AG20443 (cell line): ENCODE measurements at places on chromosomes 6 and 20.
A peak's percentile ranks its signal among the peaks of the same experiment; 100 is the strongest.

GRCh38 chr20:62536871-62537401 lies 61.1 kb upstream of the GATA5 start:
- no peak for DNase-seq

DNA sequence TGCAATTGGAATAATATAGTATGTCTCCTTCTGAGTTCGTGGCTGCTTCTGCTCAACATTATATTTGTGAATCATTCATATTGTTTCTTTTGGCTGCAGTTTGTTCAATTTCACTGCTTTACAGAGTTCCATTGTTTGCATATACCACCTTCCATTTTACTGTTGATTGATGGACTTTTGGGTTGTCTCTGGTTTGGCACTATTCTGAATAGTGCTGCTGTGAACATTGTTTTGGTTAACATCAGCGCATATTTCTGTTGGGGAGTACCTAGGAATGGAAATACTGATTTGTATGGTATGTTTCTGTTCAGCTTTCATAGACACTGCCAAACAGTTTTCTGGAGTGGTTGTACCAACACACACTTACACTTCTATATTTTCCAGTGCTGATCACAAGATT lies 46.9 kb downstream of the UST start:
- no peak for DNase-seq

DNA sequence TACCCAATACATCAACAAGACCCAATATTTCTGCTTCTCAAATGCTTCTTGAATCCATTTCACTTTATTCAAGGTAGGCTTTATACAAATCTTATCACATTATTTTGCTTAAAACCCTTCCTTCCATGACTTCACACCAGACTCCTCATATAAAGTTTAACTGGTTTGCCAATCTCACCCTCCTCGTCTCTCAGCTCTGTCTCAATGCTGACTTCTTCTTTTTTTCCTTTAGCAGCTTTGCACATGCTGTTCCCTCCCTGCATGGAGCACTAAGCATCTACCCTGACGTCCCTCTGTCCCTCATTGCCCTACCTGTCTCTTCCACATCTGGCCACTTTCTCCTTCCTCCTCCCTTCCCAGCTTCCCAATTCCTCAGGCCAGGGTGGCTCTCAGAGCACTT lies 31.4 kb downstream of the KCNK17 start:
- no peak for DNase-seq

DNA sequence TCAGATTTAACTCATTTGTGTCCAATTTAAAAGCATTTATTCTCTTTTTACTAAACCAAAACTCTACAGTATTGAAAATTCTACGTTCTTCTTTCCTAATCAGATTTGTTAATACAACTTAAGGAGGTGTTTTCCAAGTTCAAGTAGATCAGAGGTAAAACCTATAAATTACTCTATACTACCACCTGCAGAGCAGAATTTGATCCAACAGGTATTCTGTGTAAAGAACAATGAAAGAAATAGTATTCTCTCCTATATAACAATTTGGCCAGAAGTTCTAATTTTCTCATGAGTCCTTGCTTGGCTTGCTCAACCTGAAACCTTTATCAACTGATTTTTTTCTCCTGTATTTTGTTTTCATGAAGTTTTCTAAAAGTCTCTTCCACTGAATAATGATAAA lies 28.5 kb upstream of the DST start:
- DNase-seq, result no peak

- DNase-seq, result peak; percentile 90
These were observed 5.4 kb upstream of the TUBB2A start for GRCh38 chr6:3162565-3163247.

- no peak for DNase-seq
These were observed 40.5 kb downstream of the PSMG4 start for GRCh38 chr6:3299221-3299620.

- no peak for DNase-seq
These were observed 226.0 kb downstream of the BMP7 start for GRCh38 chr20:57040466-57040865.

GRCh38 chr6:2852921-2853322 lies 11.3 kb upstream of the SERPINB1 start:
- DNase-seq, result no peak

- no peak for DNase-seq
These were observed 327.6 kb upstream of the HTR1E start for GRCh38 chr6:86609549-86610388.

GRCh38 chr6:43627008-43627825 lies 1.8 kb downstream of the GTPBP2 start:
- peak; percentile 90 for DNase-seq

GRCh38 chr6:162379757-162380409 lies 347.7 kb downstream of the PRKN start:
- DNase-seq, result no peak

- no peak for DNase-seq
These were observed 47.2 kb downstream of the KIF13A start for GRCh38 chr6:17940151-17940792.

DNA sequence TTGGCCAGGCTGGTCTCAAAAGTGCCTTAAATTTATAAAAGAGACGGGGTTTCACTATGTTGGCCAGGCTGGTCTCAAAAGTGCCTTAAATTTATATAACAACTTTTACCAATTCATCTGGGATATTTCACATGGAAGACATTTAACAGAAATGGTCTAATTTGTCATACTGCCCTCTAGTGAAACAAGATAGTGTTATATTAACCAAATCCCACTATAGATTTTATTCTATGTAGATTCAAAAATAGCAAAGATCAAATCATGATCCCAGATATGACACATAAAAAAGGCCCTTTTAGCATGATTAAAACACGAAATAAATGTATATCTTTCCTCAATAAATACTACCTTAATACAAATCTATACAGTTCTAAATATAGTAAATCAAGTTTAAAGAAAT lies 102.8 kb upstream of the TFAP2D start:
- DNase-seq, result no peak

GRCh38 chr20:33992145-33992922 lies 1.4 kb upstream of the RALY start:
- DNase-seq, result peak; percentile 32

- DNase-seq, result no peak
These were observed 16.8 kb upstream of the IP6K3 start for GRCh38 chr6:33763483-33763882.

- DNase-seq, result no peak
These were observed 251.6 kb downstream of the HACE1 start for GRCh38 chr6:104608101-104608500.

- no peak for DNase-seq
These were observed 14.4 kb upstream of the TRIB3 start for GRCh38 chr20:366041-366718.

DNA sequence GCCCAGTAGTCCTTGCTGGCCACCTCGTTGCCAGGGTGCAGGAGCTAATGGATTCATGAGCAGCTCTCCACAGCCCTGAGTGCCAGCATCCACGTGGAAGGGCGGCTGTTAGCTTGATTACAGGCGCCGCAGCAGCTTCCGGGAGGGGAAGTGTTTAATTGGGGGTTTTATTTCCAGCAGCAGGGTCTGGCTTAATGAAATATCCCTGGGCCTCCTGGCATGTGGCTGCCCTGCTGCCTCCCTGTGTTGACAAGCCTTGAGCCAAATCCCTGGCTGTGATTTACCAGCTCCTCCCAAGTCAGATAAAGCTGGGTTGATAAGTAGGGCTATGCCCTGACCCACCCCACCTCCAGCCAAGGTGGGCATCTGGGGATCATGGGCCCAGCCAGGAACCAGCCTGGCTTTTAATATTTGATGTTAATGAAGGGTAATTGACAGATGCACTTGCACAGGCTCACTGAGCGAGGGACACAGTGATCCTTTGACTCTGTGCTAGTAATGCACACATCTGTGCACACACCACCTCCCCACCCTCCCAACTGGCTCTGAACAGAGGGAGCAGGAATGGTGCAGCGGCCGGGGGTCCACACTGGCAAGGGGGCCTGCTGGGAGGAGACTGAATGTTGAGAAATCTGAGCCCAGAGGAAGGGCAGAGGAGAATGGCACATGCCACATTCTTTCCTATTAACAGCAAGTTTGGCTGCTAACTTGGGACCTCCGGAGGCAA lies 13.6 kb downstream of the GLP1R start:
- no peak for DNase-seq

DNA sequence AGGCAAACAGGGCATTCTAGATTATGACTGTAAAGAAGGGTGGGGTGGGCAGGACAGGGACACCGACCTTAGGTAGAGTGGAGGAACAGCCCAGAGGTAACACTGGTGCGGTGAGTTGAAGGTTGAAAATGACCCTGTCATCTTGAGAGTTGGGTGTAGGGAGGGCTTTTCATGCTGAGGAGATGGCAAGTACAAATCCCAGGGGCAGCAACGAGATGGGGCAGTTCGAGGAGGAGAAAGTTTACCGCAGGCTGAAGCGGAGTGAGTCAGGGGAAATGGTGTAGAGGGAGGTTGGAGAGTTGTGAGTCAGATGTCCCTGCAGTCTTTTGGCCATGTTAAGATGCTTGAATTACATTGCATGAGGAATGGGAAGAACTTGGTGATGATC lies 101.1 kb downstream of the HIVEP1 start:
- DNase-seq, result peak; percentile 52

DNA sequence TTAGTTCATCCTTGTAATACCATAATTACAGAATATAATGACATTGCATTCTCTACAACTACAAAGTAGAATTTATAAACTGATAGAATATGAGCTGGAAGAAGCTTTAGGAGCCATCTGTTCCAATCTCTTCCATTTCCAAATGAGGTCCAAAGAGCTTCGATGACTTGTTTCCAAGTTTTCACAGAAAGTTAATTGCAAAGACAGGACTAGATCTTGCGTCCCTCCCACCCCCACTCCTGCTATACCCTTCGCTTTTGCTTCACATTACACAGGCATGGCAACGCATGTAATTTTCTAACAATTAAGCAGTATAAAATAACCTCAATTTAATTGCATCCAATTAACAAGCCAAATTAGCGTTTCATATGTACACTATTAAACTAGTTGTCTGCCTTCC lies 7.0 kb downstream of the HIVEP2 start:
- no peak for DNase-seq

- DNase-seq, result no peak
These were observed 21.8 kb upstream of the AMD1 start for GRCh38 chr6:110852773-110853172.

- no peak for DNase-seq
These were observed 10.8 kb downstream of the HECA start for GRCh38 chr6:139145661-139146060.

GRCh38 chr20:57663241-57663640 lies 43.0 kb upstream of the ZBP1 start:
- no peak for DNase-seq

GRCh38 chr6:6546318-6547109 lies 42.0 kb upstream of the LY86 start:
- peak; percentile 35 for DNase-seq

DNA sequence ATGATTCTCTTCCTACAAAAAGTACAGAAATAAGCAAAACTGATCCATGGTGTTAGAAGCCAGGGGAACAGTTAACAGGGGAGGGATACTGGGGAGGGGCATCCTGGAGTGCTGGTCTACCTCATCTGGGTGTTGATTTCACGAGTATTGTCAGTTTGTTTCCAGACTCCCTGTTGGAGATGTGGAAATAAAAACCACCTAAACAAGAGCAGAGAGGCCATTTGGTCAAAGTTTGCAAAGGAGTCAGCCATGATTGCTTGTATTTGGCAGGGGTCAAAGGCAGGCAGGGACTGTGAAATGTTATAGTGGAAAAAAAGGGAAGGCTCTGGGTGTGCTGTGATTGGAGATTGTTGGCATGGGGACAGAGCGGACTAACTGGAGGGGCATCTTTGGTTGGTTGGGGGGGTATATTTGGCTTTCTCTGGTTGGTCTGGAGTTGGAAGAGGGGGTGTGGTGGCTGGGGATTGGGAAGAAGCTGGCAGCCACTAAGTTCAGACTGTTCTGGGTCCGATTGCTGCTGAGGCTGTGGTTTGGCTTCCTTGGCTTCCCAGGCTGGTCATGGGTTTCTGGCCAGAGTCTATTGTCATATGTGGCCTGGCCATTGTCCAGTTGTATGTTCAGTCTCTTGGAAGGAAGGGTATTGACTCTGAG lies 14.9 kb upstream of the PANK2 start:
- no peak for DNase-seq

DNA sequence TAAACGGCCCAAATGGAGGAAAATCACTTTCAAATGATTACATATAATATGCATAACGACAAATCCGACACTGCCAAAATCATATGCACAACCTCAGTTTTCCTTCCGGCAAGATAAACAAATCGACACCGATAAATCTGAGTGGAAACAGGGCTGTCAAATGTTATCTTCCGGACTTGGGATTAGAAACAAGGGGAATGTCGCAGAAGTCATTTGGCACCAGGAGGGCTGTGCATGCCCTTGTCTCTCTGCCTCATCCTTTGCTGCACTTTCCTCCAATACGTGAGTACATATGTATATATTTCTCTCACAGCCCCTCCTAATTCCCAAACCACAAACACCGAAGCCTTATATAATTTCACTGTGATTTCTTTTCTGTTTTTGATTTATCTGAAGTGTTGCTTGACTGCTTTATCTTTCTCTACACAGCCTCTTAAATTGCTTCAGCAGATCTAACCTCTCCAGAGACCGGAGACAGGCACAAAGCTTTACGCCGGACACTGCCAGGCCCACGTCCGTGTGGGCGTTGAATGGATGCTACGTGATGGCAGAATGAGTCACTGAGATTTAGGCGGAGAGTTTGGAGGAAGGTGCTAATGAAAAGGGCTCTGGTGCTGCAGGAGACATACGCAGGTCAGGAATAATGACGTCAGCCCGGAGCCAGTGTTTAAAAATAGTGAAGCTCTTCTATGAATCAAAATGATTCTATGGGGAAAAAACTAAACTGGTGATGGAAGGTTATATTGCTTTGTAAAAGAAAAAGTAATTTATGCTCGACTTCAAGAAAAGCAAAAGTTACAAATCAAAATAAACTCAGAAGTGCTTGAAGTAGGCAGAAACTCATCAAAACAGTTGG lies 21.0 kb upstream of the PRELID3B start:
- peak; percentile 32 for DNase-seq

DNA sequence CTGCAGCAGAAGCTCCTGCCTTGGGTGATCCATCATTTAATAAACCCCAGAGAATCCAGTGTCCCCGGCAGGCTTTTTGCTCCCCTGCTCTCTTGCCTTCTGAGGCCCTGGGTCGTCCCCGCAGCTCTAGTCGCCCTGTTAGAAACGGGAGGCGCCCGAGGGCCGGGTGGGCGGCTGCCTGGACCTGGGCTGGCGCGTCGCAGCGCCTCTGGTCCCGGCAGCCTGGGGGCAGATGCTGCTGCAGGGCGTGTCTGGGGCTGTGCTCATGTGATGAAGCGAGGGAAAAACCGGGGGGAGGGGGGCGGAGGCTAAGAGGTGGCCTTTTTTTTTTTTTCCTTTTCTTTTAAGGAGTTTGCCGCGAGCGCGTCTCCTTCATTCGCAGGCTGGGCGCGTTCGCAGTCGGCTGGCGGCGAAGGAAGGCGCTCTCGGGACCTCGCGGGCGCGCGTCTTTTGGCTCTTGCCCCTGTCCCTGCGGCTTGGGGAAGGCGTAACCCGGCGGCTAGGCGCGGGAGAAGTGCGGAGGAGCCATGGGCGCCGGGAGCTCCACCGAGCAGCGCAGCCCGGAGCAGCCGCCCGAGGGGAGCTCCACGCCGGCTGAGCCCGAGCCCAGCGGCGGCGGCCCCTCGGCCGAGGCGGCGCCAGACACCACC lies 394 bp downstream of the AKAP12 start:
- DNase-seq, result peak; percentile 93
